ENCODE measurements at places on chromosomes 4 and X.

DNA sequence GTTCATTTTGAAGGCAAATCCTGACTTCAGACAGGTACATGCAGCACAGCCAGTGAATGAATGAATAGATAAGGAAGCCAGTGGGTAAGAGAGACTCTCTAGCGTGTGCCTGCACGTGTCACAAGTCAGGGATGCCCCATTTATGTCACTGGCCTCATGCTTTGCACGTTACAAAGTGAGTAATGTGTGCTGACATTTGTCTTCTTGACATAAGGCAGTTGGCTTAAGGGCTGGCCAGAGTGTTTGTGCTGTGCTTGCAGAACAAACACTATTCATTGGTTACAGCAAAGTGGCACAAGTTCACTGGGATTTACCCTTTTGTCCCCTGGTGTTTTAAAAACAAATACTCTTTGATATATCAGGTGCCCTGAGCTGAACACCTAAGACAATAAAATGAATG lies 55.9 kb downstream of the CRMP1 start:
- DNase-seq, result no peak

GRCh38 chrX:115459883-115460880 lies 100.8 kb upstream of the PLS3 start:
- DNase-seq, result no peak

- DNase-seq, result no peak
Observed at GRCh38 chrX:22164770-22165388, 107.8 kb upstream of the CBLL2 start.

GRCh38 chrX:134484039-134484438 lies 24.1 kb downstream of the HPRT1 start:
- DNase-seq, result no peak

GRCh38 chrX:45712067-45712466 lies 511.4 kb upstream of the DIPK2B start:
- DNase-seq, result no peak

DNA sequence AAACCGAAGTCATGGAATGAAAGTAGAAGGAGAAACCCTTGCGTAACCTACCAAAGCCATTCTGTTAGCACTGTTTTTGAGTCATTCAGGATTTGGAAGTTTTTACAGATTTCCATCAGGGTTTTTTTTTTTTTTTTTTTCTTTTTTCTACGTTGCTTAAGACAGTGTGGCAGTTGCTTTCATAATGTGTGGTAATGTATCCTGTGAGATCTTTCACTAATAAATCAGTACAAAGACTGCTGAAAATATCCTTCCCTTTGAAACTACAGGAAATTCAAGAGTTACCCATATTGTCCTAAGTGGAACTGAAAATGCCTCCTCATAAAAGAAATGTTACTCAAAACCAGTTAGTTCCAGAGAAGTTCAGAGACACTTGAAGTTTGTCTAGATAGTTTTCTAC lies 137.8 kb downstream of the RAPGEF2 start:
- DNase-seq, result no peak

- no peak for DNase-seq
Observed at GRCh38 chrX:105221374-105221773, 880 bp upstream of the TEX13A start.

- no peak for DNase-seq
Observed at GRCh38 chrX:130726661-130727060, 176.3 kb downstream of the ENOX2 start.

DNA sequence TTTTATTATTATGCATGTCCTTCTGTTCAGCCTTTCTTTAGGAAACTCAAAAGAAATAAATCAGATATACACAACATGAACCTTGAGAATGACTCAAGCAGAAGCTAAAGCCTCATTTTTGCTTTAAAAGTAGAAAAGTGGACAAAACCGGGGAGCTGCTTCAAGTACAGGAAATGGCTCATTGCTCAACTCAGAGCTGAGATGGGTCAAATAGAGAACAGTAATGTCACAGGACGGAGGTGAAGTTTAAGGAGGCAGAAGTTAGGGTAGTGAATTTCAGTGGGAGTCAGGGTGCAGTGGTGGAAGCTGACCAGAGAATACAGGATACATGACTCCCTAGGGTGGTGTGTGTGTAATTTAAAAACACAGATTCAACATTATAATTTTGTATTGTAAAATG lies 22.2 kb downstream of the PHKA2 start:
- no peak for DNase-seq

DNA sequence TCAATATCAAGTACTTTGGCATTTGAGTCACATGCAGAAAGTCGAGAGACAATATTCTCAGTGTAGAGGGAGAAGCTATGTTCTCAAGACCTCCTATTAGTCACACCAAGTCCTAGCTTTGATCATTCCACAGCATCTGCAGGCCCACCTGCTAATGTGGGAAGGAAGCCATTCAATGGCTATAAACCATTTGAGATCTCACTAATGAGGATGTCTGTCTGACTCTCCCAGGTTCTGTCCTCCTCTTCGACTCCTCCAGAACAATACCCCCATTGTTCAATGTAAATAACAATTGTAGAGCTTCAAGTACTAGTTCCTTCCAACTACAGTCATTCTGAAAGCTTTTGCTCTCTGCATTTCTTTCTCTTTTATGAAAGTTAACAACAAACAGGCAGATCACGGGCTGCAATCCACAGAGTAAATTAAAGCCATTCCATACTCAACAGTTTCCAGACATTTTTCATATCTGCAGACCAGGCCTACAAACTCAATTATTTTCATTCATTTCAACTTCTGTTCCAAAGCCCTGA lies 140.2 kb upstream of the EDNRA start:
- DNase-seq, result no peak

- DNase-seq, result no peak
Observed at GRCh38 chrX:21167011-21167410, 207.2 kb upstream of the CNKSR2 start.

- no peak for DNase-seq
Observed at GRCh38 chrX:109184506-109185139, 297.3 kb downstream of the GUCY2F start.

DNA sequence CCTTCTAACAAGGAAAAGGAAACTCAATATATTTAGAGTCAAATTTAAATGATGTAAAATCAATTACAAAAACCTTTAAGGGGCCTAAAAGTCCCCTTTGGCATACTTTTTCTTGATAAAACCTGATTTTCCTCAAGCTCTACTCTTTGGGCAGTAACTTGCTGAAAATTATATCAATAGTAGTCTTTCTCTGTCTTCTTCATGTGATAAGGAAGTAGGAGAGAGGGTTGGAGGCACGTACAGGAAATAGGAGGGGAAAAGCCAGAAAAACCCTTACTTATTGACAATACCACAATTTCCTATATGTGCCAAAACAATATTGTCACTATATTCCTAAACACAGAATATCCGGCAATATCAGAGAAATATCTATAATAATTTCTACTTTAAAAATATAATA lies 9.6 kb downstream of the RHOH start:
- DNase-seq, result no peak

DNA sequence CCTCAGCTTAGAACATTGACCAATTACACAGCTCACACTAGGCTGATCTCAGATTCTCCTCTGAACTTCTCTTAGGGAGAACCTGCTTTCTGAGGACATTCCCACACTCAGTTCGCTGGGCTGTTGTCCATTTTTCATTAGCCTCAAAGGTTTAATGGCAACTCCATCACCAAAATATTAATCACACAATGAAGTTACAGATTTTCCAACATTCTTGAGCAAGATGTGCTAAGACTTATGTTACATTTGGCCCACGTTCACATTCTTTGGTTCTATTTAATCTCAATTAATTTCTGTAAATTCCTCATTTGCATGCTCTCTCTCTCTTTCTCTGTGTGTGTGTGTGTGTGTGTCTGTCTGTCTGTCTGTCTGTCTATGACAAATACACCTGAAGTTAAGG lies 82.3 kb upstream of the EDNRA start:
- DNase-seq, result no peak

GRCh38 chrX:154485150-154486051 lies 1.0 kb downstream of the UBL4A start:
- no peak for DNase-seq

DNA sequence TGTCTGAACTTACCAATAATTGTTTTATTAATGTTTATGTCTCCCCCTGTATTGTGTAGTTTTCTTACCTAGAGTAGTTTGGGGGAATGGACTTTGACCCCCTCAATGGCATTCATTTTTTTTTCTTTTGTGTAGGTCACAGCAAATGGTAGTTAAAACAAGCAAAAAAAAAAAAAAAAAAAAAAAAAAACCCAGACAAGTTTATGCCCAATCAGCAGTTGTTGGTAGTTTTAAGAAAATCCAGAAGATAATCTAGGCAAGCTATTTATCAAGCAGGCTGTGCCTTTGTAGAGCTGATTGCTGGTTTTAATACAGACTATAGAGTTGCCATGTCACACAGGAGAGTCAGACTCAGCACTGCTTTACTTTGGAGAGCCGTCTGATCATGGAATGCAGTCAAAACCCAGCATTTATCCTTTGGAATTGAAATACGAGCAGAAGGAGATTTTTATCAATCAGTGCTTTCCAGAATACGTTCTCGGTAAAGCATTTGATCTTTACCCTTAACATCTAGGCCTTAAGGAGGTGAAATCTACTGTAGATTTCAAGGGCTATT lies 16.6 kb downstream of the DCUN1D4 start:
- DNase-seq, result no peak

GRCh38 chr4:150117094-150117493 lies 38.8 kb downstream of the DCLK2 start:
- DNase-seq, result no peak

- DNase-seq, result no peak
Observed at GRCh38 chr4:185411849-185412248, 13.9 kb downstream of the UFSP2 start.

- no peak for DNase-seq
Observed at GRCh38 chrX:85851418-85851817, 195.9 kb downstream of the CHM start.

- no peak for DNase-seq
Observed at GRCh38 chr4:79678472-79679202, 270.6 kb upstream of the GK2 start.

GRCh38 chr4:74431113-74431826 lies 13.7 kb upstream of the AREG start:
- no peak for DNase-seq

DNA sequence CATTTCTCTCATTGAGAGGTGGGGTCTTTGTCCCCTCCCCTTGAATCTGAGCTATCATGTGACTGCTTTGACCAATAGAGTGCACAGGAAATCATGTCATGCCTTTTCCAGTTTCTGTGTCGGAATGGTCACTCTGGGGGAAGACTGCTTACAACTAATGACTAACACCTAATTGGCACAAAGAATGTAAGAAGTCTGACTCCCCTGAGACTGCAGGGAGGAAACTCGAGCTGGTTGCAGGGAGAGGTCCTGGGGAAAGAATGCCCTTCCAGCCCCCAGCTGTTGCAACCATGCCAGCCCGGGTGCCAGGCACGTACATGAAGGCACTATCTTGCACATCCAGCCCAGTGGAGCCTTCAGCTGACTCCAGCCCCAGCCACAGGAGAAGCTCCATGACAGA lies 254.2 kb downstream of the DHX15 start:
- DNase-seq, result no peak

DNA sequence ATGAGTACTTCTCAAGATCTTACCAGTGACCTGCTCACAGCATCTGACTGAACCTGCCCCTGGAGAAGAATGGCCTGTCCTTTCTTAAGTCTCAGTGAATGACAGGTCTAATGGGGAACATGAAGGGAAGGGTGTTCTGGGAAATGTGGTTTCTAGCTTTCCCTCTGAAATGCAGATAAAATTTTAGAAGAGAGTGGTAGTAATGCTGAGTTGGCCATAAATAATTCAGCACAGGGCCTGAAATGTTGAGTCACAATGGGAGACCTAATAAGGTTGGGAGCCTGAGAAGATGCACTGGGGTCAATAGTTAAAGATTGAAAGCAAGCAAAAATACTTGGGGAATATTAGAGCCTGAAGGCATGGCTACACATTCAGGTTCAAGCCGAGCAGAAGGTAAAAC lies 214.9 kb upstream of the ARHGAP24 start:
- no peak for DNase-seq

GRCh38 chr4:140028676-140029517 lies 125.1 kb downstream of the MAML3 start:
- DNase-seq, result no peak

- DNase-seq, result no peak
Observed at GRCh38 chr4:86100539-86101215, 259.2 kb downstream of the MAPK10 start.

- DNase-seq, result no peak
Observed at GRCh38 chrX:31279359-31279758, 207.5 kb upstream of the FTHL17 start.

DNA sequence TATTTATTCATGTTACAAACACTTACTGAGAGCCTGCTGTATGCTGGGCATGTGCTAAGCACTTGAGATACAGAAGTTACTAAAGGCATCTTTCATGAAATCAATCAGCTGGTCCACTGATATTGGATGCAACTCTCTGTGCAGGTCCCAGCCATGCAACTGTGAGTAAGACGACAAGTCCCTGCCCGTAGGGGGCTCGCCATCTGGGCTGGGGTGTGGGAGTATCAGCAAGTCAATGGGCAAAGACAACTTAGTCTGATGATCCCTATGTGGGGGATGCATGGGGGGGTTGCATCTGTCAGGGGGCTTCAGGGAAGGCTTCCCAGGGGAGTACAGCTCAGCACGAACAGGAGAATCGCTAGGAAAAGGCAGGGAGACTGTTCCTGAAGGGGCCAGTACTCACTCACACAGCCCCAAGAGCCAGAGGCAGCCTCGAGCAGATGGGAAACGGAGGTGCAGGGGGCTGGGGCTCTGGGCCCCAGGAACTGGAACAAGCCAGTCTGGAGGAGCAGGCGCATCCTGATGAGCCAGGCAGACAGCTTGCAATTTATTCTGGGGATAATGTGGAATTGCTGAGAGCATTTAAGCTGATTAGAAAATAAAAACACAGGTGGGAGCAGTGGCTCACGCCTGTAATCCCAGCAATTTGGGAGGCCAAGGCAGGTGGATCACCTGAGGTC lies 40.2 kb downstream of the CRMP1 start:
- DNase-seq, result no peak

- DNase-seq, result no peak
Observed at GRCh38 chr4:54365691-54366090, 136.6 kb downstream of the PDGFRA start.

DNA sequence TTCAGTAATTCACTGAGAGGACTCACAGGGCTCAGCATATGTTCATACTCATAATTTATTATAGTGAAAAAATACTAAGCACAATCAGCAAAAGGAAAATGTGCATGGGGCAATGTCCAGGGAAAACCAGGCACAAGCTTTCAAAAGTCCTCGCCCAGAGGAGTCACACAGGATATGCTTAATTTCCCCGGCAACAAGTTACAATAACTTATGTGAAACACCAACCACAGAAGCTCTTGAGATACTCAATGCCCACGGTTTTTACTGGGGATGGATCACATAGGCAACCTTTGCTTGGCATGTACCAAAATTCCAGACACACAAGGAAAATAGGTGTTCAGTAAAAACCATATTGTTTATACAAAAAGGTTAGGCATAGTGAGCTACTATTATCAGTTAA lies 38.5 kb upstream of the STPG2 start:
- DNase-seq, result no peak

GRCh38 chr4:56799161-56799759 lies 22.2 kb downstream of the SPINK2 start:
- no peak for DNase-seq

- DNase-seq, result no peak
Observed at GRCh38 chr4:123825596-123826291, 429.1 kb downstream of the SPRY1 start.

- no peak for DNase-seq
Observed at GRCh38 chr4:77758804-77759203, 60.4 kb downstream of the CNOT6L start.

GRCh38 chrX:131279197-131279596 lies 9.9 kb downstream of the IGSF1 start:
- DNase-seq, result no peak
